ENCODE measurements at places on chromosomes 11 and 22.

- no peak for DNase-seq
Measured at GRCh38 chr11:32821517-32821916, 8.2 kb upstream of the PRRG4 start.

GRCh38 chr22:36447632-36448031 lies 33.8 kb downstream of the TXN2 start:
- no peak for DNase-seq

- no peak for DNase-seq
Measured at GRCh38 chr11:127412234-127412633, 411.7 kb upstream of the KIRREL3 start.

DNA sequence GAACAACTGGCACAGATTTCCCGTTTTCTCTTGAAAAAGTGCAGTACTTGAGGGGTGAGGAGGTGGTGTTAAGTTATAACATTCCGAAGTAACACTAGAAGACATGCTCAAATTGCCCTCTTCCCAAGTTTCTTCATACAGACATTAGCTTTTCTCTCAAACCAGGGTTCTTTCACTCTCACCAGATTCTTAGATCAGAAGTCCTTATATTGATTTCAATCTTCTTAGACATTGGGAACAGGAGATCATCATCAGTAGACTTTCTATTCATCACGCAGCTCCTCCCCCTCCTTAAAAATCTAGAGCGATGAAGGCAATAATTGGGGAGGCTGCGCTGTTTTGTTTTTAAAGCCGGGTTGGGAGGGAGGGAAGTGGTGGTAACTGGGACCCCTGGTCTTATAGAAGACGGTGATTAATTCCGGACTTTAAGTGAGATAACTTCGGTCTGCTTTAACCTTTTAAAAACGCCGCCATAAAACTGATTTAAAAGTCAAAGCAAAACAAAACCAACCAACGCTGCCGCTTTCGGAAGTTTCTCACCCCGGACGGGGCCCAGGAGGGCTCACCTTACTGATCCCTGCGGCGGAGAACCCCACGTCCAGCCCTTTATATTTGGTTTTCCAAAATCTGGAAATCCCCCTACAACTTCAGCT lies 665 bp downstream of the USP28 start:
- no peak for DNase-seq

- DNase-seq, result no peak
Measured at GRCh38 chr22:46993633-46994032, 231.2 kb downstream of the TBC1D22A start.

DNA sequence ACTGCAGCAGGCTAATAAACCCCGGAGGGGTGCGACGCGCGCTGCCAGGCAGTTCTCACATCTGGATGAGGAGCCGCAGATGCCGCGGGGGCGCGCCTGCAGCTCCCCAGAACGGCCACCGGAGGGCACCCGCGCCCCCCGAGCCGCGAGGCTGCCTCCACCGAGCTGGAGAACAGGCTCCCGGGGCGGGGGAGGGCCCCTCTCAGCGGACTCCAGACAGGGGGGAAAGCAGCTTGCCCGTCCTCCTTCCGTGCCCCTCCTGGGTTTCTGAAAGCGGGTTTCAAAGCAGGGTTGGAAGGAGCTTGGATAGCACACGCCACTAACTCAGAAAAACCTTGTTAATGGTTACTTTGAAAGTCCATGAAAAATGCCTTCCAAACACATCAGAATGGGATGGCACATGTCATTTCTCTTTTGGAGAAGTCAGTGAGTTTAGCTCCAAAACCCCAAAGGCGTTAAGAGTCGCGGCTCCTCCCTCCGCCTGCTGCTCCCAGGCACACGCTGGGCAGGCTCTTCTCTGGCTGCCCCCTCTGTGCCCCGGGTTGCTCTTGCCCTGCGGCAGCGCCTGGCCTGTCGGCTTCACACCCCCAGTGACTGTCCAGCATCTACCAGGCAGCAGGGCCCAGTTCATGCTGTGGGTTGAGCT lies 317.8 kb downstream of the NTM start:
- DNase-seq, result no peak

Data from kidney epithelial cell (primary cell).